ENCODE measurements at places on chromosomes 16 and 17.
A peak's percentile ranks its signal among the peaks of the same experiment; 100 is the strongest.

- DNase-seq, result no peak
Measured at GRCh38 chr16:67258161-67258835, 9.5 kb downstream of the SLC9A5 start.

GRCh38 chr17:77925831-77926543, 32.5 kb upstream of the TNRC6C start:
- no peak for DNase-seq

DNA sequence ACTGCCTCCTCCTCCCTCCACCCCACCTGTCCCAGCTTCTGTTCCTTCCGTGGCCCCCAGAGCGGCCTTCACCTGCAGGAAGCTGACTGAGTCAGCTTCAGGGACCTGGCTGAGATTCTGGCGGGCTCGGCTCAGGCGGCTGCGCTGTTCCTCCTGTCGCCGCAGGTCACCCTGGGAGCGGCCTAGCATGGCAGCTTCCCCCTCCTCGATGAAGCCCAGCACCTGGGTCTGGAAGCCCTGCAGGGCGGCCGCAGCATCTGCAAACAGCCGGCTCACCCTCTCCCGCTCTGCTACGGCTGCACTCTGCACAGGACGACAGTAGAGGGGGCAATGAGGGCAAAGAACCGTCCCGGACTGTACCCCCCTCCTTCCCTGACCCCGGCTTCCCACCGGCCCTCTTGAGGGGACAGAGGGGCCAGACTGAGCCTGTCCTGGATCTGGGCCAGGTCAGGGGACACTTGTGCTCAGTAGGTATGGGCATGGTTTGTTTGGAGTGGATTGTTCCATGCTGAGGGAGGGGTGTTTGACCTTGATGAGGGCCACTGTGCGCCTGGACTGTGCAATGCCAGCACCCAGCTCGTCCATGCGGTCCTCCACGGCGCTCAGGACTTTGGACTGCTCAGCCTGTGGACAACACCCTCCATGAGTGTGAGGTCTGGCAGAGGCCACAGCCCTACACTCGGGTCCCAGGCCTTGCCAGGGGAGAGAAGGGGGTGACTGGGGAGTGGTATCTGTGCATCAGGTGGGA, 2.0 kb downstream of the TRIM47 start:
- no peak for DNase-seq

- peak; percentile 95 for DNase-seq
Measured at GRCh38 chr17:50064253-50065001, 8.5 kb downstream of the ITGA3 start.

GRCh38 chr17:42252597-42253550, 23.3 kb downstream of the STAT5B start:
- no peak for DNase-seq

GRCh38 chr16:54720259-54720658, 210.4 kb upstream of the IRX5 start:
- no peak for DNase-seq

GRCh38 chr17:62163847-62164246, 98.8 kb upstream of the MED13 start:
- no peak for DNase-seq

DNA sequence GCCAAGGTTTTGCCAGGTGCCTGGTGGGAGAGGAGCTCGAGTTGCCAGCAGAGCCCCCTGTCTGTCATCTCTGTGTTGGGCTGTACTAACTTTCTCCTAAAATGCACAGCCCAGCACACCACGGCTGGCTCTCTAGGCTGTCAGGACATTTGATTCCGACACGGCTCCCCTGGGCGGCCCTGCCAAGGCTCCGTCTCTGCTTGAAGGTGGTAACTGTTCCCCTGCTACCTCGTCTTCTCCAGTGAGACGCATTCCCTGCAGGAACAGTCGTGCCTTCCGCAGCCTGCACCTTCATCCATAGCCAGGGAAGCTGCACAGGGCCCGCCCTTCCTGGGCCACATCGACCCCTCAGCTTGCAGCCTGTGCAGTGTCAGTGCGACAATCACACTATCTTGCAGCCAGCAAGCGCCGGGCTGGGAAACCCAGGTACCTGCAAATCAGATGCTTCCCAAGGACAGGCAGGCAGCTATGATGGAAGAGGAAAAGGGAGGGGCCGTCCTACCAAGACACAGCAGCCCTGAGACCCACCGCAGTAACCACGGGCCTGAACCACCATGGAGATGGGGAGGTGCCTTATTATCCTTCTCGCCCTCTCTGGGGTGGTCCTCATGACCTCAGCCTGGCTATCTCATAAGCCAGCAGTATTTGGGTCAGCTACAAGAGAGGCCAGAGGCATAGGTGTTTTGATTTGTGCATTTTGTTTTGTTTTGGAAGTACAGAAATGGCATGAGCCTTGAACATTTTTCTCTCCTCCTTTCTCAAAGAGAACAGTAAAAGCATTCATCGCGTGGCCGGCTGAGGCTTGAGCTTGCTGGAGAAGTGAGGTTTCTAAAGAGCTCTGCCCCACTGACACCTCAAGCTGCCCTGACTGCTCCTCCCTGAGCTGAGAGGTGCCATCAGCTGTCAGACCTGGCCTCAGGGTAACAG, 361.7 kb upstream of the TNRC6C start:
- no peak for DNase-seq

DNA sequence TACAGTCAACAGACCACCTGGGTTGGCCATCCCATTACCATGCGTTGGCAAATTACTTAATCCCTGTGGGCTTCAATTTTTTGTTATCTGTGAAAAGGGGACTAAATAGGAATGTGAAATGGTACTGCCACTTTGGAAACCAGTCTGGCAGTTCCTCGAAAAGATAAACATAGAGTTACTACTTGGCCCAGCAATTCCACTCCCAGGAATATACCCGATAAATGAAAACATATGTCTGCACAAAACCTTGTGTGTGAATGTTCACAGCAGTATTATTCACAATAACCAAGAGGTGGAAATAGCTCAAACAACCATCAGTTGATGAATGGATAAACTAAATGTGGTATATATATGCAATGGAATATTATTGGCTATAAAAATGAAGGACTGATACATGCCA, 87.9 kb downstream of the TANGO6 start:
- no peak for DNase-seq

DNA sequence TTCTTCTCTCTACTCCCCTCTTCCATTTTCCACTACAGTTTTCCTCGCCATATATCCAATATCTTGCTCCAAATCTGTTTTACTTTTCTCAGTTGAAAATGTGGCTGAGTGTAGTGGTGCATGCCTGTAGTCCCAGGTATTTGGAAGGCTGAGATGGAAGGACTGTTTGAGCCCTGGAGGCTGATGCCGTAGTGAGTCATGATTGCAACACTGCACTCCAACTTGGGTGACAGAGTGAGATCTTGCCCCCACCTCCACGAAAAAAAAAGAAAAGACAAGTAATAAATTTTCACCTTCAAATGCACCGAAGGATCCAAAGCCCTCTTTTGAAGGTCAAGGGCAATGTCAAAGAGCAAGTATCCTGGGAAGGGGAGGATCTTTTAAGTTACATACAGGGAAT, 592.3 kb downstream of the TMEM114 start:
- no peak for DNase-seq

DNA sequence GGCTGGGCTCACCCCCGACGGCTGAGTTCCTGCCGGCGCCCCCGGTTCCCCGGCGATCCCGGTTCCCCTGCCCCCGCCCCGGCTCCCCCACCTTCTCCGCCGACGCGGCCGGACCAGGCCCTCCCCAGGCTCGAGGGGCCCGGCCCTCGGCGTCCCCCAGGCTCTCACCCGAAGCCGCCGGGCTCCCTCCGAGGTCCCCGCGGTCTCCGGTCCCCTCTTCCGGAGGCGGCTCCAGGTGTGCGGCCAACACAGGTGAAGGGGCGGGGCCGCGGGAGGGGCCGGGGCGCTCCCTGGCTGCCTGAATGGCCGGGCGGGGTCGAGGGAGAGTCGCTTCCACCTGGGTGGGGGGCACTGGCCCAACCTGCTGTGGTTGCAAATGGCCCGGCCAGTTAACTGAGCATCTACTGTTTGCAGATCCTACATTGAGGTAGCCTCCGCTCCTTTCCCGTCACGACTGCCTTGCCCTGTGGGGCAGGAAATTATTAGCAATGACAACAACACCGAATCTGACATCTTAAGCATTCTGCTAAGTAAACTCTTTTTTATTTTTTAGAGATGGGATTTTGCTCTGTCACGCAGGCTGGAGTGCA, at the start of gene BICDL2:
Gene BICDL2, minus strand, starts transcription at position 219 of the 590 bp plus-strand sequence. CDS start 1,448 bp downstream, outside the sequence.
- no peak for DNase-seq

- DNase-seq, result no peak
Measured at GRCh38 chr16:83935005-83935857, 17.8 kb upstream of the OSGIN1 start.

GRCh38 chr16:62638324-62638911, 602.2 kb upstream of the CDH8 start:
- DNase-seq, result no peak

DNA sequence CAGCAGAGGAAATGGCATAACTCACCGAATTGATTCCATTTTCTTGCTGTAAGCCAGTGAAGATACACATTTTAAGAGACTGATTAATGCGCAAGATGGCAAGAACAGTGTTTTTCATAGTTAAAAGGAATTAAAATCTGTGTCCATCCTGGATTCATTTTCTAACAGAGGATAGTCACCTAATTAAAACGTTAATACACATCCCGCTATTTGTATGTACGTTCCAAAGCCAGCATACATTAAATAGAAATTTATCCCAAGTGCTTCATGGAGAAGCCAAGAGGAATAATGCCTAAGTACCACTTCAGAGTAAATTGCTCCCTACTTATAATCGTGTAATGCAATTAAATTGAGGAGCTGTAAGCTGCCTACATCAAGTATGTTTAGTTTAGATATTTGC, 49.9 kb downstream of the RBFOX1 start:
- DNase-seq, result no peak

DNA sequence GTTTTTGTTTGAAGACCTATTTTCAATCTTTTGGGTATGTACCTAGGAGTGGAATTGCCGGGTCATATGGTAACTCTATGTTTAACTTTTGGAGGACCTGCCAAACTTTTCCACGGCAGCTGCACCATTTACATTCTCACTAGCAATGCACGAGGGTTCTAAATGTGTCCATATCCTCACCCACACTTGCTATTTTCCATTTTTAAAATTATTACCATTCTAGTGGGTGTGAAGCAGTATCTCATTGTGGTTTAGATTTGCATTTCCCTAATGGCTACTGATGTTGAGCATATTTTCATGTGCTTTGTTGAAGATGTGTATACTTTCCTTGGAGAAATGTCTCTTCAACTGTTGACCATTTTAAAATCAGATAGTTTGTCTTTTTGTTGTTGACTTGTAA, 60.3 kb upstream of the HAPSTR1 start:
- DNase-seq, result no peak

DNA sequence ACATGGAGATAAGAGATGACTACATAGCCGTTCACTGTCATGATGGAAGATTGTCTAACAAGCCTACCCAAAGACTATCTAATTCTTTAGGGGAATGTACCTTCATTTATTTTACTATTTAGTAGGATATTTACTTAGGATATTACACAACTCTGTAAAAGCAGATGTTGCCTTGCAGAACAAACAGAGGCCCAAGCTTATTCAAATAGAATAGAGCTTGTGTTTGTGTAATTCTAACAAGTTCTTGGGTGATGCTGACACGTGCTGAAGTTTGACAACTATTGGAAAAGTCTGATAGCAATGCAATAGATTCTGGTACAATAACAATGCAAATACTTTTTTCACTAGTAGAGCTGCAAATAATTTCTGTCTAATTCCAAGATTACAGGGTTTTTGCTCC, 447.6 kb downstream of the TOX3 start:
- no peak for DNase-seq

DNA sequence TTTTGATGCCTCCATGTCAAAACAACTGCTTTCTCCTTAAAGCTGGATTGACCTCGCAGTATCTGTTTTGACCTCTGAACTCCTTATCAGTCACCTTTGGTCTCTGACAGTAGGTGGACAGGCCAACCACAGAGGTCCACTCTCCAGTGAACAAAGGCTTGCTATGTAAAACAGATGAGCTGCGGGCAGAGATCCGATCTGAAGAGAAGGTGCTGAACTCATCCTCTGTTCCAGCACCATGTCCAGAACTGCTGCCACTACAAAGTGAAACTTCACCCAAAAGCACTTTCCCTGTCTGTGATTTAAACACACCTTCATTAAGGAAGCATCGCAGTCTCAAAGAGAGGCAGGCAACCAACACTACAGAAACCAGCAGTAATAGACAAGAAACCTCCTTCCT, 117.3 kb upstream of the CORO6 start:
- no peak for DNase-seq

DNA sequence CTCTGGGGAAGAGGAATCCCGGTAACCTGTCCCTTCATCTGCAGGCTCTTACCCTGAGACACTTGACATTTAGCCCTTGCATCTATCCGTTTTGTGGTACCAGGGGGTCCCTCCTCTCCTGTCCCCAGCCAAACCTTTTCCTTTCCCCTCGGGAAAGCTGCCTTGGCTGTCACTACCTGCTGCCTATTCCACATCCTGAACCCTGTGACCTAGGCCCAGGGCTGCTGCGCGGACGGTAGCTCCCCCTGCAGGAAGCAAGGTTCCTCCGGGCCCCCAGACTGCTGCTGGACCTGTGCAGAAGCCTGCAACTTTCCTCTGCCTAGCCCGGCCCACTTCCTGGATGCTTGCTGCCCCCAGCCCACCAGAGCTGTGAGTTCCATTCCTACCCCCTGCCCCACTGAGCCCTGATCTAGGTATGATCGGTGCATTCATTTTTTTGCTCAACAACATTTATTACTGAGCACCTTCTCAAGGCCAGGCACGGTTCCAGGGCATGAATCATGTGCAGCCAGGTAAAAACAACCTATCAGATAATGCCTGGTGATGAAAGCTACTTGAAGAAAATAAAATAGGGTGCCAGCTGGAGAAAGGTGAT, 10.5 kb upstream of the ALDOA start:
- no peak for DNase-seq

Data from HS-27A (cell line).